ENCODE measurements at places on chromosomes 5 and 9.

DNA sequence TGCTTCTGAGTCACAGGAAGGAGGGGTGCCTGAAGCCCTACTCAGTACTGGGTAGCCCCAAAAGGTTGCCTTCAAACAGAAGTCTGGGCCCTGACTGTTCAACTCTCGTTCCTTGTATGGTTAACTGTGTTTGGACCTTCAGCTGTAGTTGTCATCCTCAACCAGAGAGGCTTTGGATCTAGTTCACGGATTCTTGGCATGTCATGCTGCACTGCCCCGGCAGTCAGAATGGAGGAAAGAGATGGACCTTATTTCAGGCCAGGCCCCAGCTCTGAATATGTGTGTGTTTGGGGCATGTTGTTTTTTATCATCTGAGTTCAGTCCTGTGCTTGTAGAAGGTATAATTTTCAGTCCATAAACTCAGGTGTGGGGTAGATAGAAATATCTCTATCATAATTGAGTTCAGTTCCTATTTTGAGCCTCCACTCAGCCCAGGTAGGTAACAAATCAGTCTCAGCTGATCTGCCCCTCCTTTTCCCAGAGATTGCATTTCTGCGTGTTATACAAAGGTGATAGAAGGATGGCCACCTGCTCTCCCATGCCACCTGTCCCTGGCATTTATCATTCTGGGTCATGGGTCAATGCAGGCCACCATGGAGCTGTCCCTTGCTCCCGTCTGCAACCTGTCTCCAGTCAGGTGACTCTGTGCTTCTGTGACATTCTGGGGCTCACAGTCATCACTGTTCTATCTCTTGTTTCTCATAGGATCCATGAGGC, 127.5 kb upstream of the CPEB4 start:
- no peak for DNase-seq

GRCh38 chr9:78462611-78463010, 165.7 kb downstream of the PSAT1 start:
- no peak for DNase-seq

DNA sequence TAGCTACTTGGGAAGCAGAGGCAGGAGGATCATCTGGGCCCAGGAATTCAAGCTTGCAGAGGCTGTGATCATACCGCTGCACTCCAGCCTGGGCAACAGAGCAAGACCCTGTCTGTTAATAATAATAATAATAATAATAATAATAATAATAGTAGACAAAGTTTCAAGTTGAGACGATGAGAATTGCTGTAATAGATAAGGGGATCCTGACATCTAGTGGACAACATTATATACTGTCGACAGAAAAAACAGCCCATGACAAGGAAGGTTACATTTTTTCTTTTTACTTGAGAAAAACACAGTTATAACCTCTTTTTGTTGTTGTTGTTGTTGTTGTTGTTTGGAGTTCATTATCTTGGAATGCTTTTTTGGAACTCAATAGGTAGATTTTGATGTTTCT, 35.3 kb downstream of the NDFIP1 start:
- no peak for DNase-seq

- DNase-seq: no peak
Observed at GRCh38 chr5:30392897-30393296, 800.6 kb upstream of the CDH6 start.

DNA sequence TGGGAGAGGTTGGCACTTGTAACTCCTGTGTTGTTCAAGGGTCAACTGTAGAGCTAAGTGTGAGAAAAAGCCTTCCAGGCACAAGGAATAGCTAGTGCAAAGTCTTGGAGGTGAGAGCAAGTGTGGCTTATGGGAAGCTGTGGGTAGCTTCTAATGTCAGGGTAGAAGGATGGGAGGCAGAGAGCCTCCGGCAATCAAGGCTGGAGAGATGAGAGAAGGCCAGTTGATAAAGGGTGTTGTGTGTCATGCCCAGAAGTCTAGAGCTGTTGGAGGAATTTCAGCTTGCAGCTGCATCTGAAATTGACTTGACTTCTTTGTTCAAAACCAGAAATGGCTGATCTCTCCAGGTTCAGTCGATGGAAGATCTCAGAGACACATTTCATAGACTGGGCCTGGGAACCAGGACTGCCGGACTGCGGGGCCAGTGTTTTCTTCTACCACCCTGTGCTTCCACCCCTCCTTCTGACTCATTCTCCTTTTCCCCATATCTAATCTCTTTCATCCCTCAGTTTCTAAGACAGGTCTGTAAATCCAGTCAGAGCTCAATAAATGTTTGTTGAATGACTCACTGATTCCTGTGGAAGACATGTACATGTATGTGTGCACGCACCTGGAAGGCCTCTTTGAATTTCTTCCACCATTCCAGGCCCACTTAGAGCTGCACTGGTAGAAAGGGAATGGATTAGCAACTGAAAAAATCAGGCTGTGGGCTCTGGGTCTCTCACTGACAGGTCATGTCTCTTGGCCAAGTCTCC, 67.8 kb upstream of the KLF4 start:
- no peak for DNase-seq

GRCh38 chr9:4894076-4894475, 91.0 kb upstream of the JAK2 start:
- no peak for DNase-seq

DNA sequence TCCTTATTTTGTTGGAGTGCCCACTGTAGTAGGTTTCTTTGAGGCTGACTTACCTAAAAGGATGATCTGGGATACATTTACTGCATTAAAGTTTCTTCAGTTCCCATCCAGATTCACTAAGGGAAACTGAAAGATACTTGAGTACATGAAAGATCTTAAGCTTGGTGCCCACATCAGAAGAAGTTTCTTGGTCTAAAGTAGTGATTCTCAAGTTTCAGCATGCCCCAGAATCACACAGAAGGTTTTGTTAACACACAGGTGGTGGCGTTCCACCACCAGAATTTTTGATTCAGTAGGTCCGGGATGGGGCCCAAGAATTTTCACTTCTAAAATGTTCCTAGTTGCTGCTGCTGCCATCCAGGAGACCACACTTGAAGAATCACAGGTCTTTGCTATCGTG, 171.0 kb downstream of the ZNF462 start:
- no peak for DNase-seq

- no peak for DNase-seq
Observed at GRCh38 chr9:134426436-134426835, 100.2 kb downstream of the RXRA start.

DNA sequence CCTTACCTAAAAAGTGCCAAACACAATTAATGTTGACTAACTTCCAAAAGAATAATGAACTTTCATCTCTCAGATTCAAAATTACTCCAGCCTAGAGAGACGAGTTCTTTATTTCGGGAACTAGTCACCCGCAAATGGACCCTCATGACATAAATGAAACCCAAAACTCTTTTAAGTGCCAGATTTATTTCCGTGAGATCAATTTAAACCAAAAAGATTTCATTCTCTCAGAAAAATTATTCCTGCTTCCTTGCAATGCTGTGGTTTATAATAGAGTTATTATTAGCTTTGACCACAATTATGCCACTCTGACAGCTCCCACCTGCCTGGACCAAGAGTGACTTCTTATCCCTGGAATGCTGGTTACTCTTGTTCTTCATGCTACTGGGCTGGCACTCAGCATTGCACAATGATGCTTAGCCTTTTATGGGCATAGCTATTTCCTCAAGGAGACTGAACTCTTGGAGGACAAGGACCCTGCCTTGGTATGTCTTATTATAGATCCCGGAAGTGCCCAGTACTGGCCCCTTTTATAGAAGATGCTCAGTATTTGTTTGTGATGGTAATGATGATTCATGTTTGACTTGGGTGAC, 183.5 kb downstream of the SNX18 start:
- no peak for DNase-seq

DNA sequence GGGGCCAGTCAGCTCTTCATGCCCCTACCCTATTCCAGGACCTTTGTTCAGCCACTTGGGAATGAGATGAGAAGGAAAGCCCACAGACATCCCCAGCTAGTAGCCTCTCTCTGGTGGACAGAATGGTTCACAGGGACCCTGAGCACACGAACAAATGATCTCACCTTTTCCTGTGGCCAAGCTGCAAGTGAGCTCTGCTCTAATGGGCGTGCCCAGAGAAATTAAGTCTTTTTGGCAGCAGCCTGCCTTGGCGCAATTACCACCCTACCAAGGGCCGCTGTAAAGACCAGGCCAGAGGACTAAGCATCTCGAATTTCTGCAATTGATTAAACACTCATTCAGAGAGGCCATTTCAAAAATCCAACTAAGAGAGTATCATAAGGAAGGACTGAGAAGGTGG, 56.0 kb downstream of the WHRN start:
- DNase-seq: no peak

- DNase-seq: no peak
Observed at GRCh38 chr5:43584166-43584699, 18.7 kb upstream of the NNT start.

DNA sequence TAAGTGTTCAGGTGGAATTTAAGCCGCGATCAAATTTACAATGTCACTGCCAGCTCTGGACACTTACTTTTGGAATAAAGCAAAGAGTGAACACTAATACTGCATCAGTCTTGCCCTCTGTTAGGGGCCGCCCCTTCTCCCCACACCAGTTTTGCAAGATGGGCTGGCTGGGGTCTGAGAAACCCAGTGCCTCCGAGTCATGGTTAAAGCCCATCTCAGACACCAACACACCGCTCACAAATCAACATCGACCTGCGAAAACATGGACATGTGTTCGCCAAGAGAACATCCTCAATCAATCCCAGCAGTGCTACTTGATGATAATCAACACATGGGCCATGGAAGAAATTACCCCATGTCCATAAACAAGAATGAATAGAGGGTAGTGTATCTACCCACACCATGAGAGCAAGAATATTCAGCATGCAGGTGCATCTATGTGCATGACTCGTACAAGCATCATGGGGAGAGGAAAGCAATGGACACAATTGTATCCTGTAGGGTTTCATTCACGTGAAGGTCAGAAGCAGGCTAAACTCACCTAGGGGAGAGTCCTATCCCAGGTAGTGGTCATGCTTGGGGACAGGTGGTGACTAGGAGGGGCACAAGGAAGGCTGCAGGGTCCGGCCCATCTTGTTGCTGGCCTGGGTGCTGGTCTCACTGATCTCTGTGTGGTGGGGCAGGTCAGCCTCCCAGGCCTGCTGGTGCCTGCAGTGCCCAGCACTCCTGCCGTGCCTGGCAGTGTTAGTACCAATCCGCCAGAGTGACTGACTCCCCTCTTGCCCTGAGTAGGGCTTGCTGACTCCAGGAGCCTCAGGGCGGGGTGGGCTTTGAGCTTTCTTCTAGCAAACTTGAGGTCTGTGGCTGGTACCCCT, 5.0 kb downstream of the S1PR3 start:
- no peak for DNase-seq

DNA sequence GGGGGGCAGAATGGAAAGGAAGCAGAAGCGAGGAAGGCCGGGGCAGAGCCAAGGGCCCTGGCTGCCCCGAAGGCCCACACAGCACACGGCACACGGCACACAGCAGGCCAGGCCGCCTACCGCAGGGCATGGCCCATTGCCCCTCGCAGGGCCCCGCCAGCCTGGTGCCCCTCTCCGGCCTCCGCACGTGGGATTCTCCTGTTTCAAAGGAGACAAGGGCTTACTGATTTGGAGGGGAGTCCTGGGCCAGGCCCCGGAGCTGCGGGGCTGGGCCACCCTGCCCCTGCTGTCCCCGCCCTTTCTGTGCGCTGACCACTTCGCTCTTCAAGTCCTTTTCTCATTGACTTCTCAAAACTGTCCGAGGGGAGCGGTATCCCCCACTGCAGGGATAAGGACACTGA, 7.7 kb upstream of the PHYKPL start:
- DNase-seq: no peak

DNA sequence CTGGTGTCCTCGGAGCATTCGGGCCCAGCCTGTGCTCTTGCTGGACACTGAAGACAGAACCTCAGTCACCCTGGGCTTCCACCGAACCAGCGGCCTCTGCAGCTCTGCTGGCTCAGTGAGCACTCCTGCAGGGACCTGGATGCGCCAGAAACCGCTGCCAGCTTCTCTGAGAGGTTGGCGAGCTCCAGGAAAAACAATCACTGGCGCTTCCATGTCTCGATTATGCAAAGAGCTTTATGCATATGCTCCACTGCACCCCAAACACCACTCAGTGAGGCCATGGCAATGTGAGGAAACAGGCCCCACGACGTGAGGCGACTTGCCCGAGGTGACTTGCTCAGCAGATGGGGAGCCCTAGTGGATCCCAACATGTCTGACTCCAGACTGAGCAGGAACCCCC, 11.0 kb downstream of the PRDM12 start:
- DNase-seq: no peak

DNA sequence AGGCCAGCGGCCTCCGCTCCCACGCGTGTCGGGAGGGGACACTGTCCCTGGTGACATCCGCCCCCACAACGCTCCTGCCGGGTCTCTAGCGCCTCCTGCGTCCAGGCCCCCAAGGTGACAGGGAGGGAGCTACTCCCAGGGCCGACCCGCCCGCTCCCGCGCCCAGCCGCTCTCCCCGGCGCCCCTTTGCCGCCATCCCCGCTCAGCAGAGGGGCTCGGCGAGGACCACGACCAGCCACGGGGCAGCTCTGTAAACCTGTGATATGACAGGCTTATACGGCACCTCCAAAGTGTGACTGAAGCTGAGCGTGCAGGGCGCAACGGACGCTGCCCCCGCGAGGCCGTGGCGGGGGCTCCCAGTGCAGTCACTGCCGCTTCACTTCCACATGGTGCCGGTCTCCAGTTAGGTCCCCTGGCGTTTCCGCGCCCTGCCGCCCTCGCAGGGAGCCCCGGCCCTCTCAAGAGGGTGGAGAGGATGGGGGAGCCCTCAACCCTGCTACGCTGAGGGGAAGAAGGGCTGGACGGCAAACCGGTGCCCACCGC, 978 bp upstream of the ADCY2 start:
- no peak for DNase-seq

GRCh38 chr5:91611746-91612145, 228.6 kb upstream of the ARRDC3 start:
- no peak for DNase-seq

DNA sequence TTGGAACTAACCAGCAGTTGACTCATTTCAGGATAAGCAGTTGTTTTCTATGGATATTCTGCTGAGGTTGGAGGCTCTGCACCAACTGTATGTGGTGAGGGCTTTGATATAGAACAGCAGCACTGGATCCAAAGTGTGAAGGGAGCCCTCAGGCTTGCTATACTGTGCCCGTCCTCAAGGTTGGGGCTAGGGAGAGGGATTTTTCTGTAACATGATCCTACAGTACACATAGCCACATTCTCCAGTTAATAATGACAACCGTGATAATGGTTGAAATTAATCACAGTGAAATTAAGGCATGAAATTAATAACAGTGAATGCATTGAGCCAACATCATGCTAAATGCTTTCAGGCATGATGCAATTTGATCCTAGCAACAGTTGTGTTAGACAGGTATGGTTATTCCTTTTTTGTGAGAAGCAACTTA, 36.7 kb downstream of the ARHGAP26 start:
- DNase-seq: no peak
